ENCODE measurements at places on chromosomes 7 and 10. TPM values are rescaled to one million over a fixed set of nuclear protein-coding genes. Genes with fewer than 3 reads are reported as not detected.

DNA sequence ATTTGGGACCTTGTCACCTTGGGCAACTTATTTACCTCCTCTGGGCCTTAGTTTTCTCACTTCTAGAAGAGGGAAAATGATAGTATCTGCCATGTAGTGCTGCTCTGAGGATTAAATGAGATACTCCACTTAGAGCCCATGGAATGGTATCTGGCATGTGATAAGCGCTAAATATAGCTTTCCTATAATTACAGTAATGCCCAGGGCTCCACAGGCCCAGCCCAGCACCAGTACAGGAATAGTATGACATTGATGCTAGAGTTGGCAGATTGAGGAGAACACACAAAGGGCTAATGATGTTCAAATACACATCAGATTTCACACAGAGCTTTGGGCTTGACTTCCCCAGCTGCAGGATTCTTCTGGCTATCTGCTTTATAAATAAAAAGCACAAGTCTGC lies 34.9 kb downstream of the FAS start:
- H3K4me3 ChIP-seq: no peak overlapping the region
- DNase-seq: no peak
- H3K36me3 ChIP-seq: peaks cover 15% of the 10 kb centered on the region
- H3K27ac ChIP-seq: no peak overlapping the region

Gene SFXN3
- 29.6 TPM for total RNA-seq

DNA sequence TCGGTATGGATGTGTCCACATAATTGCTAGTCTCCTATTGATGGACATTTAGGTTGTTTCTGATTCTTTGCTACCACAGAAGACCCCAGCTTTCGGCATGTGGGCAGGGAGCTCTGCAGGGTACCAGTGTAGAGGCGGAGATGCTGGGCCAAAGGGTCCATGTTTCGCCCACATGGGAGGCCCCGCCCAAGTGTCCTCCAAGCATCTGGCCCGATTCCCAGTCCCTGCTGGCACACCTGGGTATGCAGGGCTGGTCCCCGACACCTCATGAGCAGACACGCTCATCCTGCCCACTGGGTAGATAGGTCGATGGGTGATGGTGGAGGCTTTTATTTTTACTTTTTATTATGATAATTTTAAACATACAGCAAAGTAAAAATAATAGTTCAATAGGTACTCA lies 19.4 kb upstream of the TBRG4 start:
- H3K27ac ChIP-seq: no peak overlapping the region
- no peaks in the 10 kb centered on the region for H3K36me3 ChIP-seq
- DNase-seq: no peak
- H3K4me3 ChIP-seq: no peak overlapping the region

GRCh38 chr7:96658022-96658412 lies 51.6 kb downstream of the SEM1 start:
- no peaks in the 10 kb centered on the region for H3K27me3 ChIP-seq
- H3K4me1 ChIP-seq: peaks cover 1% of the 10 kb centered on the region
- H3K36me3 ChIP-seq: peaks cover 6% of the 10 kb centered on the region
- no peak overlapping the region for H3K4me3 ChIP-seq
- no peak overlapping the region for H3K27ac ChIP-seq
